ENCODE measurements at places on chromosomes 3 and 15. TPM values are rescaled to one million over a fixed set of nuclear protein-coding genes. Genes with fewer than 3 reads are reported as not detected.

Gene ZNF860
- 11.7 TPM for total RNA-seq

Gene IMPDH2
- total RNA-seq: 476 TPM

Gene P2RY13
- not detected for total RNA-seq

Gene LRRC34
- total RNA-seq: not detected

Gene TRPC1
- 15.2 TPM for total RNA-seq

Gene LRRC31
- not detected for total RNA-seq

Gene ENTPD3
- 0.28 TPM for total RNA-seq

Gene PRICKLE2
- 9.6 TPM for total RNA-seq

Gene MYLK
- total RNA-seq: 1.3 TPM

Gene GMNC
- total RNA-seq: not detected
